ENCODE measurements at places on chromosomes 7 and 10. TPM values are rescaled to one million over a fixed set of nuclear protein-coding genes. Genes with fewer than 3 reads are reported as not detected.

SPDYE5 gene
- total RNA-seq: not detected

CHCHD1 gene
- 18.6 TPM for total RNA-seq

GIMAP8 gene
- total RNA-seq: 5.4 TPM

DNA sequence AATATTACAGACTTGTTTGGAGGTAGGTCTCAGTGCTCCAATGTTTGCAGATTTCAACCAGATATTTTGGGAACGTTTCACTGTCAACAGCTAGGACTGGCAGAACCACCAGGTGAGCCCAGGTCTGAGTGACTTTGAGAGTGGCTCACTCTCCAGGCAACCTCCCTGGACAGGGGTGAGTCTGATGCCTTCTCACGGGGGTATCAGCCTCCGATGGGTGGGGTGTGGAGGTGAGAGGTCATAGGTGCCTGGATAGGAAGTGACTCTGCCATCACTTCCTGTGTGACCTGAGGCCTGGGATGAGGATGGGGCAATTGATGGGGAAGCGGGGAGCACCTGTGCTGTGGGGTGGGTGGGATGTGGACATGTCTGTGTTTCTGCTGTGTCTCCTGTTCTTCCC is 4.6 kb downstream of the AZGP1 start:
- no peak for DNase-seq

GRCh38 chr7:106063024-106063423 is 49.1 kb downstream of the SYPL1 start:
- DNase-seq: no peak
